ENCODE measurements at places on chromosomes 1 and 21. TPM values are rescaled to one million over a fixed set of nuclear protein-coding genes. Genes with fewer than 3 reads are reported as not detected.

GRCh38 chr21:41802684-41803083 lies 35.8 kb upstream of the RIPK4 start:
- no peak for DNase-seq

DNA sequence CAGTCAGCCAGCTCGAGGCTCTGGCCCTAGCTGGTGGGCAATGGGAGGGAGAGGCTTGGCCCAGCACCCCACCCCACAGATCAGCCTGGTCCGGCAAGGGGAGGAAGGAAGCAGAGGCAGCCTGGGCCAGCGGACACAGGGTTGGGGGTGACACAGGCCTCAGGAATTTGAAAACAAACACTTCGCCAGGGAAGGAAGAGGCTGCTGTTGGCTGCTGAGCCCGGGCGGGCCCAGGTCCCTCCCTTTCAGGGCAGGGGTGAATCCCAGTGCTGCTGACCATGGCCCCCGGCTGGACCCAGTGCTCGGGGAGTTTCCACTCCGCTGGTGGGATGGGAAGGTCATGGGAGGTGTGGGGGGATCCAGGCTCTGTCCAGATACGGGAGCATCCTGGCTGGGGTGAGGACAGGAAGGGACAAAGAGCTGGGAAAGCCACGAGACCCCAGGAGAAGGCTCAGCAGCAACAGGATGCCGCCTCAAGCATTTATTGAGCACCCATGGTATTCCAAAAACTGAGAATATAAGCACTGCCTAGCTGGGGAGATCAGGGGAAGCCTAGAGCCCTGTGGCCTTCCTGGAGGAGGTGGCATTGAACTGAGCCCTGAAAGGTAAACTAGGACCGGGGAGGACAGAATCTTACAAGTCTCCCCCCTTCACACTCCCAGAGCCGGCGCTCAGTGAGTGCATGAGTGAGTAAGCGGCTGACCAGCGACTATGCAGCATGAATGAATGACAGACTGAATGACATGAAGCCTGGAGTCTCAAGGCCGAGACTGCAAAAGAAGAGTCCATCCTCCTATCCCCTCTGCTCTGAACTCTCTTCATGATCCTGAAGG lies 26.2 kb upstream of the EPHA2 start:
- DNase-seq, result no peak

The ARMH1 gene
- 84.0 TPM for total RNA-seq

DNA sequence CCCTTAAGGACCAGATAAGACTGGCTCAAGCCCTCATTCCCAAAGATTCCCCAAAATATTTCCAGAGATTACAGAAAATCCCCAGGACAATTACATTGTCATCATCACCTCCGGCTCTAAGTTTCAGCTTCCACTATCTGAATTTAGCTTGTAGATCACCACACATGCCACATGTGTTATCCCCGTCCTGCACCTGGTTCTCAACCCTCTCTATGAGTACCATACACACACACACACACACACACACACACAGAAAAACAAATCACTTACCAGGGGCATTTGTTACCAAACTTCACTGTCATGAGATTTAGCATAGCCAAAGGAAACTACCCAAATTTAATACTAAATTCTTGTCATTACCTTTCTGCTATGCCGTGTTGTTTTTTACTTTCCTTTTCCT lies 15.4 kb upstream of the TSPAN1 start:
- no peak for DNase-seq

DNA sequence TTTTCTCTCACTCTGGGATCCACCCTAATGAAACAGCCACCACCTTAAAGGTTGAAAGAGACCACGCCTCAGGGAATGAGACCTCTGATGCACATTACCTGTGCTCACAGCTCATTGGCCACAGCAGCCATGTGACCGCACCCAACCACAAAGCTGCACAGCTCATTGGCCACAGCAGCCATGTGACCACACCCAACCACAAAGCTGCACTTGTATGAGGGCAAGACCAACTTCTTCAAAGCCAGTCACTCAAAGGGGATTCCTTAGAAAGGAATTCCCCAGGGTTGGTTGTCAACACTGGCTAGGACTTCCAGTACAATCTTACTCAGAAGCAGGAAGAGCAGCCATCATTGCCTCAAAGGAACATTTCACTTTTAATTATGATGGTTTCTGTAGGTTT lies 43.6 kb upstream of the PDE9A start:
- DNase-seq, result no peak

The TRIM17 gene
- total RNA-seq, result 0.73 TPM

- DNase-seq, result no peak
These were observed 84.4 kb upstream of the SYT6 start for GRCh38 chr1:114238053-114238452.

Measured in CD4-positive, alpha-beta T cell (primary cell).